Thoracic aorta endothelial cell (primary cell): ENCODE measurements at places on chromosomes 12 and 14. TPM values are rescaled to one million over a fixed set of nuclear protein-coding genes. Genes with fewer than 3 reads are reported as not detected.

The CPNE6 gene
- total RNA-seq: not detected in 2 replicates

The SOCS4 gene
- 40.2 and 50.1 TPM in 2 replicates for total RNA-seq

The TAS2R30 gene
- total RNA-seq: 14.9 and 15.2 TPM in 2 replicates

The AJUBA gene
- 39.9 and 52.0 TPM in 2 replicates for total RNA-seq

The RASSF9 gene
- 1.7 and 2.4 TPM in 2 replicates for total RNA-seq

The TMEM121 gene
- 3.7 and 5.7 TPM in 2 replicates for total RNA-seq

The CREBL2 gene
- 28.1 and 32.9 TPM in 2 replicates for total RNA-seq

The IL23A gene
- not detected in 2 replicates for total RNA-seq

The KNTC1 gene
- 69.3 and 82.3 TPM in 2 replicates for total RNA-seq

The NKX2-1 gene
- total RNA-seq: not detected in 2 replicates

The BEST3 gene
- total RNA-seq: 0.07 and 0.13 TPM in 2 replicates

The KCNH3 gene
- total RNA-seq: 0.14 and 0.27 TPM in 2 replicates

The KLHDC1 gene
- total RNA-seq: 2.0 and 2.4 TPM in 2 replicates

The ARMH4 gene
- total RNA-seq: 1.4 and 1.9 TPM in 2 replicates

The USP44 gene
- 0.27 and 1.7 TPM in 2 replicates for total RNA-seq

The SCN8A gene
- 21.8 and 37.7 TPM in 2 replicates for total RNA-seq

The CMKLR1 gene
- 0.07 TPM in 1 of 2 replicates, not detected in the other for total RNA-seq

The PIWIL1 gene
- total RNA-seq: not detected in 2 replicates

The COPS7A gene
- 34.7 and 40.3 TPM in 2 replicates for total RNA-seq

The SLC17A8 gene
- total RNA-seq: not detected in 2 replicates

The RND1 gene
- 0.57 and 1.5 TPM in 2 replicates for total RNA-seq

The SRRM4 gene
- not detected in 2 replicates for total RNA-seq

The TMCC3 gene
- 36.4 and 45.2 TPM in 2 replicates for total RNA-seq

The PTPRB gene
- total RNA-seq: 145 and 173 TPM in 2 replicates

The PLCZ1 gene
- total RNA-seq: 0.27 TPM in 1 of 2 replicates, not detected in the other

The SOCS2 gene
- total RNA-seq: 1.7 and 8.3 TPM in 2 replicates

The CYP27B1 gene
- 0.80 and 1.5 TPM in 2 replicates for total RNA-seq

The RNASE11 gene
- total RNA-seq: not detected in 2 replicates

The INHBC gene
- total RNA-seq: not detected in 2 replicates

The MRPL51 gene
- 115 and 145 TPM in 2 replicates for total RNA-seq

The STAC3 gene
- not detected in 2 replicates for total RNA-seq

The TRPV4 gene
- 0.80 and 1.7 TPM in 2 replicates for total RNA-seq

The PRKD1 gene
- total RNA-seq: 10.1 and 10.8 TPM in 2 replicates

The GPR132 gene
- total RNA-seq: 0.22 TPM in 1 of 2 replicates, not detected in the other

The WNT1 gene
- not detected in 2 replicates for total RNA-seq
